C1 segment of cervical spinal cord (tissue), 14 donors: ENCODE measurements at places on chromosomes 5 and 9.

GRCh38 chr9:120284821-120285220, 295.1 kb downstream of the CDK5RAP2 start:
- DNase-seq = no peak

DNA sequence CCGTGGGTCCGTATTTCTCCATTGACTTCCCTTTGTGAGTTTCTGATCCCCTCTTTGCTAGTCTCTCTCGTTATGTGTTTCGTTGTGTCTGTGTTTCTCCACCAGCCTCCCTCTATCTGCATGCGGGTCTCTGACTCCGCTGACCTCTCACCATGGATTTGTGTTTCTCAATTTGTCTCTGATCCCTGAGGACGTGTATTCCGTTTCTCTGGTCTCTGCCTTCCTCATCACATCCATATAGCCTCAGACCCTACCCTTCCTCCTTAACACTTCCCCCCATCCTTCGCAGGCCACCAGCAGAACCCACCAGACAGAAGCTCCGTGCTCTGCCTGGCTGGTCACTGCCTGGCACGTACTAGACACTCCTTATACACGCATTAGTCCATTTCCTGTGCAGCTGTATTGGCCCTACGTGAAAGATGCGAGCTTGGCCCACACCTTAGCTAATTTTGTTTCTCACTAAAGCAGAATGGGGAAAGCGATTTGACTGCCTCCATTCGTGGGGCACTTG, 631 bp downstream of the B4GALT7 start:
- no peak for DNase-seq

DNA sequence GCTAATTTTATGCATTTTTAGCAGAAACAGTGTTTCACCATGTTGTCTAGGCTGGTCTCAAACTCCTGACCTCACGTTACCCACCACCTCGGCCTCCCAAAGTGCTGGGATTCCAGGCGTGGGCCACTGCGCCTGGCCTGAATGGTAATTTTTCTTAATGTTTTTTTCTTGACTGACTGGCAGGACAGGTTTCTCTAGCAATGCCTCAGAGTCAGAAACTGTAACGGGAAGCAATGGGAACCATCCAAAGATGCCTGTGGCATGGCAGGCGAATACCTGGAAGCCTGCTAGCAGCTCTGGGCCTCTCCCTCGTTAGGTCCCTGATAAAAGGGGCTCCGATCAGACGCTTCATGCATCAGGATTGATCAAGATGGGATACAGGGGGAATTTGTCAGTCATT, 639.2 kb downstream of the NR2F1-AS1 start:
- no peak for DNase-seq

DNA sequence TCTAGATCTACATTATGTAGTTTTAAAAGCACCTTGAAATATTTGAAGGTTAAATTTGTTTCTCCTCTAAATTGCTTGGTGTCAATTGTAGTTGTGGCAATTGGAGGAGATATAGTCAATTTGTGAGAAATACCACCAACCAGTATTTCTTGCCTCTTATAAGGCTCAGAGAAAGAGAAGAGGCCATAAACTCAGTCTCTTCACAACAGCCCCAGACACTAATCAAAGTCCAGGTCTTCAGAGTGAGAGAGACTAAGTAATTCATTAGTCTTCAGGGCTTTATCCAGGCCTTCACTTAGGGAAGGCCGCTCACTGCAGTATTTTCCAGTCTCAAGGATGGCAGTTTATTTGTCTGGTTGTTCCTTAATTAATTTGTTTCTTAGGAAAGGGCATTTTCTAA, 168.0 kb upstream of the RGMB start:
- no peak for DNase-seq

DNA sequence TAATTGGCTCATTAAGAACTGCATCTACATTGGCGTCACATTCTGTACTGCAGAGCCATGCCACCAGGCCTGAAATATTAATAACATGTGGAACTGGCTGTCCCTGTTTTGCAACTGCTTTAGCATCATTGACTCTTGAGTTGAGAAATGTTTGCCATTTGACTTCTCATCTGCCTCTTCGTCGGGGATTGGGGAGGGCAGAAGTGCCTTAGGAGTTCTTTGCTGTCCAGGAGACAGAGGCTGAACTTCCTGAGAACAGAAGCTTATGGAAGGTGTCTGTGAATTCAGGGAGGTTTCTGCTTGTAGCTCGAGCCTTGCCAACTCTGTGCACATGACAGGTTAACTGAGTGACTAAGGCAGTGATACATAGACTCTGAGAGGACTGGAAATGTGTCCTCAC, 265.0 kb downstream of the KIF4B start:
- no peak for DNase-seq

- no peak for DNase-seq
These were observed 28.8 kb downstream of the SLC46A2 start for GRCh38 chr9:112861638-112862555.

- DNase-seq = no peak
These were observed 384.3 kb upstream of the RFX3 start for GRCh38 chr9:3909966-3910650.

GRCh38 chr9:127295005-127295404, 30.4 kb downstream of the GARNL3 start:
- DNase-seq = no peak

DNA sequence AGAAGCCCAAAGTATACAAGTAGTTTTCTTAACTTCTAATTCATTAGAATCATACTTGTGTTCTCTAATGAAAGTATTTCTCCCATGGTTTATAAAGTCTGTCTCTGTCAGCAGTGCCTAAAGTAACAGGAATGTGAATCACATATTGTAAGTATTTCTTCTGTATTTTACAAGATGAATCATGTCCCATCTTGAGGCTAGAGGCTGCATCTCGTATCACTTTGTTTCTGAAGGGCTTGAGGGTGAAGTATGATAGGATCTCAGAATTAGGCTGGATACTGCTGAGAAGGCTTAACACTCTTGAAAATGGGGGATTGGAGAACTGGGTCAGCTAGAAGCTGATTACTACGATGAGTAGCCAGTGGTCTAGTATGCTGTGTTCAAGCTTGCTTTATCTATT, 242.2 kb upstream of the ACTBL2 start:
- DNase-seq = no peak

- no peak for DNase-seq
These were observed 44.2 kb downstream of the NIPSNAP3B start for GRCh38 chr9:104808035-104808614.

DNA sequence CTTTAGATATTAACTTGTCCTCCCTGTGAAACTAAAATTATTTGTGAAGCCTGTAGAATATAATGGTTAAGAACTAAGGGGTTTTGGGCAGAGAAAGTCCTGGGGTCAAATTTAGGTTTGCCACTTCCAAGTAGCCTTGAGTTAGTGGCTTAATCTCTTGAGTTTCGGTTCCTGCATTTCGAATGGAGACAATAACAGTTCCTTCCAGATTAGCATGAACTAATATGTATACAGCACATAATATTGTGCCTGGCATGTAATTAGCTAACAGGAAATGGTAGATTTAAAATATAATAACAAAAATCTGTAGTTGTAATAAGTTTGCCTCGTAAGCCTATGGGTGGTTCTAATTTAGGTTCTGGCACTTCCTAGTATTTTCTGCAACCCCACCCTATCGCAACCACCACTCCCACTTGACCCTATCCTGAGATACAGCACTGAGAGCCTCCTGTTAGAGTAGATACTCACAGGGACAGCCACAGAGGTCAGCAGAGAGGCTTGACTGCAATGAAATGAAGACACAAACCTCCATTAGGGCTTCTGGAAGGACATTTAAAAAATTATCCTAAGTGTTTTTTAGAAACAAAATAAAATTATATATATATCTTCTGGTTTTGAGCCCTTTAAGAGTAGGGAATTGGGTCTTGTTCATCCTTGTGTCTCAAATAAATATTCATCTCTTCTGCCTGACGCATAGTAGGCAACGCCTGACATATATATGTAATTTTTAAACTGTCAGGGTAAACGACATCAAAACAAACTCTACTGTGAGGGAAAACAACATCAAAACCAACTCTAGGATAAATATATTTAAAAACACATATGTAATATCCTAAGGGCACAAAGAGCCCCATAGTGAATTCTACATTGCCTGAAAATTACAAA, 8.5 kb downstream of the SPINK9 start:
- DNase-seq = no peak
